ENCODE measurements at places on chromosomes 7 and 10.

- no peak for DNase-seq
Observed at GRCh38 chr7:115988401-115988800, 42.2 kb downstream of the TFEC start.

DNA sequence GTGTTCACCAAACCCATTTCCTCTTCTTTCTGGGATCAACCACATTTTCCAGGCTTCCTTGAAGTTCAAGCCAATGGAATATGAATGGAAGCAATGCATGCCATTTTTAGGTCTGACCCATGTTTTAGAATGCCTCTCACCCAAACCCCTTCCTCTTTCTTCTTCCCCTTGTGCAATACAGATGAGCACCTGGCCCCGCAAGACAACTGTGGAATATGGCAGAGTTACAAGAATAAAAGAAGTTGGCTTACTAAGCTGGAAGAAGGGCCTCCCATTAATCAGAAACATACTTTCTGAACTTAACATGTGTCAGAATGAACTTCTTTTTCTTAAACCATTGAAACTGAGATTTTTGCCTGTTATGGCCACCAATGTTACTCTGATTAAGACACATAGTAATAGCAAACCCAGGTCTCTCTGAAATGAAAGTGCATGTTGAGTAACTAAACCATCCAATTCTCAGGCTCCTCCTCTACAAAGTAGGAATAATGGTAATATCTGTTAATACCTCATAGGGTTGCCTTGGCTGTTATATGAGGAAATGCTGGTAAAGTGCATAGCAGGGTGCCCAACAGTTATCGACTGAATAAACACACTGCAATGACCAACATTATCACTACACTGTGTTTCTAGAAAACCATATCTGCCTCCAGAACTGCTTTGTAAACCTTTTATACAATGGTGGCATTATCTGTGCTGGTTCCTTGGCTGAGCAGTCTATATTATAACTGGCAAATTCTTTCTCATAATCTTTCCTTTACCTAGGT, 382.2 kb upstream of the NRP1 start:
- no peak for DNase-seq

GRCh38 chr7:50497068-50497642, 47.0 kb upstream of the FIGNL1 start:
- no peak for DNase-seq

DNA sequence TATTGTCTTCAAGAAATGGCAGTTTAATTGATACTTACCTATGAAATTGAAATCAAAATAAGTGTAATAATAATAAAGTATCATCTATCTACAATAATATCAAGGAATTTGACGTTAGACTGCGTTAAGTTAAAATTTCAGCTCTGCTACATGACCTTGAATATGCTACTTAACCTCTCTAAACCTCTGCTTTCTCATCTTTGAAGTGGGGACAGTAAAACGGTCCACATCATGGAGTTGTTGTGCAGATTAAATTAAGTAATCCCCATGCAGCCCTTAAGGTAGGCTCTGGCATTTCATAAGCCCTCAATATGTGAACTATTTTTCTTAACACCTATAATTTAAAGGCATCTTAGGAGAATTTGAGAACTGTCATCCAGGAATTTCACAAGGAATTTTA, 252.4 kb upstream of the PHF14 start:
- DNase-seq: no peak

GRCh38 chr10:1829712-1830111, 92.4 kb upstream of the ADARB2 start:
- DNase-seq: no peak

GRCh38 chr7:117587931-117588330, 108.1 kb downstream of the CFTR start:
- DNase-seq: no peak

DNA sequence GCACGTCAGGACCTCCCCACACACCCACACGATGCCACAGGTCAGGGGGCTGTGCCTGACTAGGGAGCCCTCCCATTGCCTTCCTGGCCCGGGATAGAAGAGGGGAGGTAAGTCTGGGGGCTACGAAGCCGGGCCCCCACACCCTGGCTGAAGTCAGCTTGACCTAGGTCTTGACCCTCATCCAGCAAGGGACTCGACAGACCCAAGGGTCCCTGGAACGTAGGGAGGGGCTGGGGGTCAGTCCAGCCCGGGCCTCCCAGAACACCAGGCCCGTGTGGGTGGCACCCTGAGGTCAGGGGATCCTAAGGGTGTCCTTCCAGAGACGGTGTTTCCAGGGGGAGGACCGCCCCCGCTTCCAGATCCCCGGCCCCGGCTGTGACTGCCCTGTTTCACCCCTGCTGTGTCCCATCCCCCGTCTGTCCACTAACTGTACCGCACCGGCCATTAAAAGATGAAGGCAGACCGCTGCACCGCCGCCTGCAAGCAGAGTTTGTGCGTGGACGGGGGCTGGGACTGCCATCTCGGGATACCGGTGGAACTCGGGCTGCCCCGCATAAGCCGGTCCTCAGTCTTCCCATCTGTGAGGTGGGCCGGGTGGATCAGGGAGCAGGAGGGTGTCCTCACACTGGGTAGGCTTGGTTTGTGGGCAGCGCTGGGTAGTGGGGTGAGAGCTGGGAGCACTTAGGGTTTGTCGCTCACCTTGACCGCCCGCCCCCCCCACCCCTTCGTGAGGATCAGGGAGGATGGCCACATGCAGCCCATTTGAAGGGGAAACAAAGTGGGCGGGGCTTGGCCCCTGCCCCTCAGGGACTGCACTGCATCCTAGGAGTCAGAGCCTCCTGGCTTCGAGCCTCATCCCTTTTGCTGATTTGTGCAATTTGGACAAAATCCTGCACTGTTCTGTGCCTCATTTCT, 21.1 kb downstream of the SLC29A4 start:
- no peak for DNase-seq

GRCh38 chr10:110488940-110489339, 8.8 kb upstream of the DUSP5 start:
- no peak for DNase-seq

- DNase-seq: no peak
Observed at GRCh38 chr10:59315465-59315864, 46.9 kb downstream of the FAM13C start.

DNA sequence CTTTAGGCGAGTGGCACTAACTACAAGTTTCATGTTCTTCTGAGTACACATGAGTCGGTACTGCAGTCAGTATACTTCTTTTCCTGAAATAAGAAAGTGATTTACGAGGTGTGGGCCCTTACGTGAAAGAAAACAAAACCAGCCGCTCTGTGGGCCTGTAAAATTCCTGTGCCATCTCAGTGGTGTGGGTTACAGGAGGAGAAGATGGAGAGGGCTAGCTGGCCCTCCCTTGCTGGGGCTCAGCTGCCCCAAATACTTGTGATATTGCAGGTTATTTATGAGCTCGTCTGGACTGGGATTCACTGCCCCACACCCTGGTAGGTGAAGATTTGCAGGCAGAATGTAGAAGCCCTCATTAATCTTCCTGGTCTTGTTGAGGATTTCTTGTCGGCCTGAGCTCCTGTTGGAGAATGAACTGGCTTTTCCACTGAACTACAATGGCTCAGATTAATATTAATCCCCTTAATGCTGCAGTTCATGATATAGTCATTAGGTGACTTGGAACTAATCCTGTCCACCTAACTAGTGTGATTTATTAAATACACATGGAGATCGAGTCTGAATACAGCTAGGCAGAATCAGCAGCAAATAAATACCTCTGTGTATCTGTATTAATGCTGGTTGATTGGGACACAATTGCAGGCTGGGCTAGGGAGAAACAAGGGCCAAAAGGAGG, 68.0 kb downstream of the GBF1 start:
- no peak for DNase-seq

- no peak for DNase-seq
Observed at GRCh38 chr7:82017334-82017943, 247.6 kb upstream of the HGF start.

- no peak for DNase-seq
Observed at GRCh38 chr7:76193466-76193865, 8.2 kb upstream of the SRRM3 start.

DNA sequence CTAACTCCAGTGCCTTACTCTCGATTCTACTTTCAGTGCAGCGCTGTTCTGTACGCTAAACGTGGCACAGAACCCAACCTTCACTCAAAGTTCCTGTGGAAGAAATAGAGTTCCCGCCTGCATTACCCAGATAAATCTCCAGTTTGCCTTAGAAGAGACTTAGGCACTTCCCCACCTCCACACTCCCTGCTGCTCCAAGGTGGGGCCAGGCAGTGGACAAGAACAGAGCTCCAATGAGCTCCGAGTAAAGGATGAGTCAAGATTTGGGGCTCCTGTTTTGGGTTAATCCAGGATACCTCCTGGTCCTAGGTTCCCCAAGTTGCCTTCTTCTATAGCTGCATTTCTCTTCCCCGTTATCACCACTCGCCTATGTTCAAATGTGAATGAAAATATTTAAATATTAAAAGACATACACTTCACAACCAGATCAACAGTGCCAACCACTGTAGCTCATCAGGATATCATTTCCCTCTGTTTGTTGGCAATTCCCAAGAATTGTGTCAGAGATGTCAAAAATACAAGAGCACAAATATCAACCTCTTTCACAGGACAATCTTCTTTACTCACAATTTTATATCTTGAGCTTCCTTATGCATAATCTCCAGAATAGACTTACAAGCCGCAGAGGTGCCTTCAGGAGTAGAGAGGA, 48.0 kb downstream of the MALSU1 start:
- no peak for DNase-seq

DNA sequence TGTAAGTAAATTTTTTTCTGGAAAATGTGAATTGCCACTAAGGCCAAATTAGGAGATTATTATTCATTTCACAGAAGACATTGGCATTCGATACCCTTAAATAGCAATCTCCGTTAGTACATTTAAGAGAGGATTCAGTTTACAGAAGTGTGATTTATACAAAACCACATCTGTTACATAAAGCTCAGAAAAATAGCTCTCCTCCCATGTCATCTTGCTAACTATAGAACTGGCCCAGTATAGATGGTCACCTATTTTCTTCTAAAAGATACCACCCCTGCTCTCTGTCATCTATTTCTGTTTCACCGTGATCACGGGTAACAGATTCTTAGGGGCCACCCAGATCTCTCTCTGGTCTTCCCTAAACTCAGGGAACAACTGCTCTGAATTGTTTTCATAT, 119.1 kb downstream of the HIP1 start:
- no peak for DNase-seq

DNA sequence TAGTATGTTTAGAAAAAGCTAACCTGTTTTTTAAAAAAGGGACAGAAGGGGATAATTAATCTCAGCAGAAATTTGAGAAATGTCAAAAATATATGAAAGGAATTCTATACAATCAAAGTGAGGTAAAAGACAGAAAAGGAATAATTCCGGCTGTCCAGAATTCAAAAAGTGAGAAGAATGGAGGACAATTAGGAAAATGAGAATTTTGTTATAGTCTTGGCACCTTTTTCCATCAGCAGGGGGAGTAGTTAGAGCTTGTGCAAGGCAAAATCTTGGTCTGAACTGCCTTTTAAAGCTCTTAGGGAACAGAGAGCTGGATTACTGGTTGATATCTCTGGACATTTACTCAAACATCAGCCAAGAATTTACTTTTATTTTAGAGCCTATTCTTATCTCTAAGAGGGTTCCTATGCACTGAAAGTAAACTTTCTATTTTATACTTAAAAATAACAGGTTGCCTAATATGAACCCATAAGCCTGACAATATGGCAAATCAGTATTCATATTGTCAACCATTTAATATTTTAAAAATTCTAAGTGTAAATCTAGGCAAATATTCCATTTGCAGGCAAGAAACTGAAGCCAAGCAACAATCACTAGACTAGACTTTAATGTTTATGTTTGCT, 185.6 kb downstream of the ANK3 start:
- no peak for DNase-seq

- no peak for DNase-seq
Observed at GRCh38 chr10:54496852-54497251, 304.2 kb downstream of the PCDH15 start.

DNA sequence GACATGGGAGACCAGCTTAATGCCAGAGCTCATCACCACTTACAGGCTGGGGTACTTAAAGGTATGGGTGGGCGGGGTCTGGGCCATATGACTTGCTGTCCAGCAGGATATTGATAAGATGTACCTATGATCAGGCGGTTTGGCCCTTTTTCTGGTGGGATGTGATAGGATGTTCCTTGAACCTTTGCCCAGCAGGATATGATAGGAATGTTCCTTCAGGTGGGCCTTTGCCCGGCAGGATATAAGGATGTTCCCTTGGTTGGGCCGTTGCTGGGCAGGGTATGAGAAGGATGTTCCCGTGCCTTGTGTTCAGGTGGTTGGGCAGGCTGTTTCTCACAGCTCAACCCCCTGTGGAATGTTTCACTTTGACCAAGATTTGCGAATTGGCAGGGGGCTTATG, 187.2 kb upstream of the CXCL12 start:
- DNase-seq: no peak

DNA sequence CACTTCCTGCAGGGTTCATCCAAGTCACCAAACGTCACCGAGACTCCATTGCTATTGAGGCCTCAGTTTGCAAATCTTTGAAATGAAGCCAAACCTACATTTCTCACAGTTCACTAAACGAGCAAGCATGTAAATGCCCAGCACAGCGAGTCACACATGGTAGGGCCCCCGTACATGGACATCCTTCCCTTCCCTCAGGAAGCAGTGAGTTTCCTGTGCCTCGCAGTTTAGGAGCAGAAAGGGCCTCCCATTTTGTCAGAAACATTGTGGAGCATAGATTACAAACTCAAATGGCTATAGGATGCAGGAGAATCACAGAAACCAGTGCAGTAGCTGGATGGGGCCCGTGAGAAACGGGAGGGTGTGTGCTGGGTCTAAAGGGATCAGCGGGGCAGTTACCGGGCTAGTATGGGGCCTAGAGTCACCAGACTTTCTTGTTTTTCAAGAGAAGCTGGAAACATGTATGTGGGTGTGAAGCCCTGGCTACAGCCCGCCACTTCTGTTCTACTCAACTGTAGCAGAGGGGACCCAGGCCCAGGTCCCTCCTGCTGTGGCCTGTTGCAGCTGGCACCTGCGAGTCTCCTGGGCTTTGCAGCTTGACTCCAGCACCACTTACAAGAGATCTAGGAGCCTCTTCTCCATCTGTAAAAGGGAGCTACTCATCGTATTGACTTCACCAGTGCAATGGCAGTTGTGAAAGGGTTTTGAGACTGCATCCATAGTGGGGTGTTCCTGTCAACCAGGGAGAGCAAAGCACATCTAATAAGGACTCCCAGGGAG, 14.2 kb upstream of the SLC18A3 start:
- DNase-seq: no peak

DNA sequence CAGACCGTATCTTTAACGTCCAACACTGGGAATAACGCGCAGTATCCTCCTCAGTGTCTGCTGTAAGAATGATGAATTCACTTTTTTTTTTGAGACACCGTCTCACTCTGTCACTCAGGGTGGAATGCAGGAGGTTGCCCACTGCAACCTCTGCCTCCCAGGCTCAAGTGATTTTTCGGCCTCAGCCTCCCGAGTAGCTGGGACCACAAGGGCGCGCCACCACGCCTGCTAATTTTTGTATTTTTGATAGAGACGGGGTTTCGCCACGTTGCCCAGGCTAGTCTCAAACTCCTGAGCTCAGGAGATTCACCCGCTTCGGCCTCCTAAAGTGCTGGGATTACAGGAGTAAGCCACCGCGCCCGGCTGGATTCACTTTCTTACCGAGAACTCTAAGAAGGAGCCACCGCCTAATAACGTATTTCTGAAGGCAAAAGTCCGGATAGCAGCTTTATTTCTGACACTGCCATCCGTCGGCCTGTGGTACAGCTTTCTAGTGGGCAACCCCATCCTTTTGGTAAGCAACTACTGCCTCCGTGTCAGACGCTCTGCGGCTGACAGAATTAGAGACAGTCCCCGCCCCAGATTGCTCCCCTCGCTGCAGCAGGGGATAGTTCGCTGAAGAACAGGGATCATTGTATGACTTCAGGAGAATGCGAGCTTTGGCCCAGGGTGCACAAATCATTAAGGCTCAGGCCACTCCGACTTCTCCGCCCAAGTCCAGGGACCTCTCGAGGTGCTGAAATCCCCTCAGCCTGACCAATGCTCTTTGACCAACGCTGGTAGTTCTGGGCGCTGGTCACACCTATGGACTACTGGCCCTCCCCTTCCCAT, 662 bp downstream of the POLR3A start:
- no peak for DNase-seq
